ENCODE measurements at places on chromosomes 5 and 9.

DNA sequence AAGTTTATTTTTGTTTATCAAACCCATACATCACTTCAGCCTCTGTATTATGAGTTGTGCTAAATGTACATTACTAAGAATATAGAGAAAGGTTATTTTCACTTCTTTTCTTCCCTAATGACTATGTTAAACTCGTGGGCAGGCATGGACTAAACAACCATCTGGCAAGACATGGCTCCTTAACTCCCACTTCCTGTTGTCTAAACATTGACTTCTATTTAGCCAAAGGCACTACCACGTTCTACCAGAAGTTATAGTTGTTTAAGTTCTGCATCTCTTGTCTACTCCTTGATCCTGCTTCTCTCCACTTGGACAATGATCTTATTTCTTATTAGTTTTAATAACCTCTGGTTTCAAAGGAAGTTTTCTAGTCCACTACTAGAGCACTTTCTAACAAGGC is 136.1 kb downstream of the MACIR start:
- no peak for DNase-seq

GRCh38 chr5:61159836-61160235 is 2.4 kb downstream of the SMIM15 start:
- no peak for DNase-seq

DNA sequence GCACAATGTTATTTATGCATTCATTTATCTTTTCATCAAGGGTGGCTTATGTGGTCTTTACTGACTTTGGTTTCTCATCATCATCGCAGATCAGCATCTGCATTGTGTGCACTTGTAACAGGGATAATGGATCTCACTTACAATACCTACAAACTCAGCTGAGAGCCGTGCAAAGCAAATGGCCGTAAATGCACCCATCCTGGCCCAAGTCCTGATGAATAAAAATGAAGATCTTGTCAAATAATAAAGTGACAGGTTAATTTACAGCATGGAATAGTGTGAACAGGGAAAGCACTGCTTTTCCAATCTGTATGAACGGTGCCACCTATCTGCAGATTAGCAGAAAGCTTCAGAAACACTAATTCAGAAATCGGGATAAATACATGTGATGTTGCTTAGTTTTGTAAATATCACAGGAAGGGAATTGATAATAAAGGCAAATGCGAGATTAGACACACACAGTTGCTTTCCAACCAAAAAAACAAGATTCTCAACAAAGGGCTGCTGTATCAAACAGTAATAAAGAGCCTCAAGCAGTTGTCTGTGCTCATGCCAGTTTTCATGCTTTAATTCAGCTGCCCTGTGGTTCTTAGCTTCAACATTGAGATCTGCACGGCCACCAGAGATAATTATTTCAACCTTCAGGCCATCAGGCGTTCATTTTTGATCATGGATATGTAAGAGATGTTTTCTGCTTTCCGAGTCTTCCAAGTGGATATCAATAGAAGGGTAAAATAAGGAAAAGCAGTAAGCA is 153.4 kb upstream of the POU5F2 start:
- DNase-seq, result no peak

DNA sequence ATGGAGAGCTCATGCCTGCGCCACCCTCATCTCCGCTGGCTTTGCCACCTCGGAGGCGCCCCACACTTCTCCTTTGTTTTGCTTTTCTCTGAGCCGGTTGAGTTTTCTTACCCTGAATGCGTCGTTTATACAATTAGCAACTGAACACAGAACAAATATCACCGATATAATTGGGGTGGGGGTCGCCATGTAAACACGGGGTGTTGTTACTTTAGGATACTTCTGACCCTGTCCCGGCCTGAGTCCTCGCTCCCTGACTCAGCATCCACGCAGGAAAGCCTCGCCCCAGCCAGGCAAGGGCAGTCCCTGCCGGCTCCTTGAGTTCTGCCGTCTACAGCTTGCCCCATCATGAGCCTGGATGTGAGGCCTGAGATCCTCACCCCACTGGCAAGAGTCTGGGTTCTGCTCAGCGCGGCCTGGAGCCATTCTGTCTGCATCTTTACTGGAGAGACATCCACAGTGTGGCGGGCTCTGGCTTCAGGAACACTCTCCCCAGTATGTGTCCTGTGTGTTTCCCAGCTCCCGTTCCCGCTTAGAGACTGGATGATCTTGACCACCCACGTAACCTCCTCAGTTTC is 5.5 kb downstream of the NKX2-5 start:
- DNase-seq, result no peak

DNA sequence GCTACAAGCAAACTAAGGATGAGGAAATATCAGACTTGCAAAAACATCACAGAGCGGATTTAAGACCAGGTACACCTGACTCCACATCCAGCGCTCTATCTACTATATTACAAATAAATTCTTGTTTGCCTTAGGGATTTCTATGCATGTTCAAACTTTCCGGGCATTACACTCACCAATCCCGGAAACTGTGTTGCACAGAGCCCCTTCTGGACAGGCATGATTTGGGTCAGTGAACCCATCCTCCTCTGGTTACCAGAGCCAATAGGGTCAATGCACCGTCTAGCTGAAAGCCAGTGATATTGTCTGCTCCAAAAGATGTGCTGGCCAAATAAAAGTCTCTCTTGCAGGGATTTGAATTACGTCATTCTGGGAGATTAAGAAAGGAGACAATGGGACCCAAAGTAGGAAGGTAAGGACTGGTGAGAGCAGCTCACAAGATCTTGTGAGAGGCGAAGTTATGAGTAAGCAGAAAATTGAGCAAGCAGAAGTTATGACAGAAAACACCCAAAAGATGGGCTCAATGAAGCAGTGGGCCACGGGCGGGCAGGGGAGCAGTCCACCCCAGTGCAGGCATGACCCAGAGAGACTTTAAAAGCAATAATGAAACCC is 155.8 kb upstream of the RAI14 start:
- no peak for DNase-seq

DNA sequence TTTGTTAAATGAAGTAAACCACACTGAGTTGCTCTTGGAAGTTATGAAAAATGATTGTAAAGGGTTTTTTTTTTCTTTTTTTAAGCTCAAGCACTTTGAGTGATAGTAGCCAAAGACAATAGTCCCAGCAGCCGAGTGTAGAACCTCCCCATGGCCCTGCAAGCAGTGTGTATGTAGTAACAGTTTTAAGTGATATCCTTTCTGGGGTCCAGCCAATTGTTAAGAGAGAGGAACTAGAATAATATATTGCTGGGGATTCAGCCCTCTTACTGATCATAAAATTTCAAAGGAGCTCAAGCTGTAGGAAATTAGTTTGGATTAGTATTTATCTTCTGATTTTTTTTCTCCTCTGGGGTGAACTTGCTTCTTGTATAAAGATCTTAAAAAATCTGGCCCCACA is 43.2 kb downstream of the NPR3 start:
- no peak for DNase-seq

GRCh38 chr5:181233801-181234454 is 9.8 kb downstream of the RACK1 start:
- no peak for DNase-seq

DNA sequence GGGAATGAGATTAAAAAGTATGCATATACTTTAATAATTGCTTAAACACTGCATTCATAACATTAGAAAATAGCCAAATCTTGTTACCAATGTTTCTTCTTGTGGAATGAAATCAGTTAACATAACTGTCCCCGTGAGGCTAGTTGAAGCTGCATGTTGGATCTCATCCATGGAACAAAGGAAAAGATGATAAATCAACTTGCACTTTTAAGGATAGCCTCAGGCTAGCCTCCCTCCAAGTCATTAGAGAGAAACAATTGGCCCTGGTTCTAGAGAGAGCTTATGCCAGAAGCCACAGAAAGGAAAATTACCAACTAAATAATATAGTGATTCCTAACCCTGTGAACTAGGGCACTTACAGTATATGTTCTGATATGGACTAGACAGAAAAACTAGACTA is 66.9 kb downstream of the GRIN3A start:
- DNase-seq, result no peak

GRCh38 chr5:75639535-75640311 is 28.5 kb downstream of the ANKDD1B start:
- no peak for DNase-seq
